Glutamatergic neuron (in vitro differentiated cells): ENCODE measurements at places on chromosomes 6 and 20. TPM values are rescaled to one million over a fixed set of nuclear protein-coding genes. Genes with fewer than 3 reads are reported as not detected.

TRIM15 gene
- not detected for total RNA-seq

GZF1 gene
- total RNA-seq, result 28.3 TPM

- no peak for DNase-seq
- H3K4me1 ChIP-seq, result no peaks in the 10 kb centered on the region
- no peaks in the 10 kb centered on the region for H3K36me3 ChIP-seq
- H3K4me3 ChIP-seq, result no peak overlapping the region
- H3K27me3 ChIP-seq, result peaks cover 2% of the 10 kb centered on the region
Measured at GRCh38 chr6:151502499-151502898, 8.7 kb downstream of the CCDC170 start.

DNA sequence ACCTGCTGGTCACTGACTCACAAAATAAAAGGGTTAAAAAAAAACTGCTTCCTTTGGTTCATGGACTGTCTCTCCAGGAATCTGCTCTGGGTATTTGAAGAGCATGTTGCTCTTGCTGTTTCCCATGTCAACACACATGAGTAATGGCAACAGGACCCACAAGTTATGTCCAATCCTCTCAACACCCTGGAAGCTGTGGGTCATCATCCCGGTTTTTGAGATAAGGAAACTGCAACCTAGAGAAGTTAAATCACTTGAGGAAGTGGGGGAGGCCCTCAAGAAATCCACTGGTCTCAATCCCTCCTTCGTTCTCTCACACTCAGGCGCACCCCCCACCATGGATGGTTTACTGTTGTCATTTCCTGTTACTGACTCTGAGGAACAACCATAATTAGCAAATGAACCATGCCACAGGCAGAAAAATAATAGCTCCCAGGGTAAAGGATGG lies 12.4 kb downstream of the MAP1LC3A start:
- peaks cover 4% of the 10 kb centered on the region for H3K27me3 ChIP-seq
- peaks cover 4% of the 10 kb centered on the region for H3K4me1 ChIP-seq
- H3K4me3 ChIP-seq, result no peak overlapping the region
- no peak for DNase-seq
- no peaks in the 10 kb centered on the region for H3K36me3 ChIP-seq

TCEA2 gene
- 102 TPM for total RNA-seq

HLA-DQA2 gene
- not detected for total RNA-seq

DNA sequence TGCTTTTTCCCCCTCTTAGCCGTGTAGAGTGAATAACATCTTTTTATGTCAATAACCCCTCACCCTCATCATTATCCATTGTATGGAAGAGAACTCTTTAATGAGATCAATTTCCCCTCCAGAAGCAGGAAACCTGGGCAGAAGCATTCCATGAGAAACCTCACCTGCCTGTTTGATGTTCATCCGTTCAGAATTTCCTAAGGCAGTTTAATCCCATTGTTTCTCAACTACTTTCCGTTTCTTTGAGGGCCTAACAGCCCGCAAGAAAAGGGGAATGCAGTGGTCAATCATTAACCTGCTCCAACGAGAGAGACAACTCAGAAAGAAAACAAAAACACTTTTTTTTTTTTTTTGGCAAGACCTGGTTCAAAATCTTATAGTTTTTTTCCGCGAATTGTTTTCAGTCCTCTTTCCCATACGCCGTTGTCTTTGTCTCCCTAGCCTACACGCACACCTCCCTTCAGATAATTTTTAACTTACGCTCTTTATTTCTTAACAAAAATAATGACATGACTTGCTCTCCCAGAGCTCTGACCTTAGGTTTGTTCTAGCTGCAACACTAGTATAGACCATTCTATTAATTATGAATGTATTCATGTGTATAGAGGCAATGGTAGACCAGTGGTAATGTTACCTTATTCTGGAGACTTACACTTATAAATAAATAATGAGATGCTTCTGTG lies 25.6 kb upstream of the ID4 start:
- no peaks in the 10 kb centered on the region for H3K27me3 ChIP-seq
- H3K27ac ChIP-seq, result no peak overlapping the region

GRCh38 chr20:48295966-48296421 lies 510.7 kb upstream of the SULF2 start:
- no peak for DNase-seq
- H3K27me3 ChIP-seq, result peaks cover 6% of the 10 kb centered on the region
- H3K27ac ChIP-seq, result no peak overlapping the region
- H3K4me1 ChIP-seq, result peaks cover 34% of the 10 kb centered on the region

DNA sequence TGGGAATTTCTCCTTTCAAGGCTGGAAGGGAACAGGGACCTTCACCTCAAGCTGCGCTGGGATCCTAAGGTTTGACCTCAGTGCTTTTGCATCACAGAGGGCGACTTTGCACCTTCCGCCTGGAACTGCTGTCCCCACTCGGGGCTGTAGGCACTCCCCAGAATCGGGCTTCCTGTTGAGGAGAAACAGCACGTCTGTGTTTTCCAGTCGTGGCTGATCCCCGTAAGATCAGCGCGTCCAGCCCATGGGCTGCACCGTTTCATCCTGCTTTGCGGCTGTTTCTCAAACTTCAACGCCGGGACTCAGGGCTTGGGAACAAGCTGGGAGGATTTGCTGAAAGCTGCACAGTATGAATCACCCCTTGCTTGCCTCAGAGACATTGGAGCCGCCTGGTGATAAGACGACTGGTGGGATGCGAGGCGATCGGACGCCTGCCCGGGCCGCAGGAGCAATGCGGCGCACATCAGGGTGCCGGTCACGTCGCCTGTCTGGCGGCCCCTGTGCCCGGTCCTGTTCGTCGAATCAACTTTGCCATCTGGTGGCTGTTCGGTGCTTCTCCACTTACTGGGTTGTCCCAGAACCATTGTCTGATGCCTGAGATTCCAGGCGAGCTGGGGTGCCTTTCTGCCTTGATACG lies 53.6 kb upstream of the FRMD1 start:
- peaks cover 7% of the 10 kb centered on the region for H3K4me1 ChIP-seq
- no peak overlapping the region for H3K27ac ChIP-seq
- H3K4me3 ChIP-seq, result no peak overlapping the region
- H3K27me3 ChIP-seq, result peaks cover 4% of the 10 kb centered on the region
- DNase-seq, result peak; percentile 58

DNA sequence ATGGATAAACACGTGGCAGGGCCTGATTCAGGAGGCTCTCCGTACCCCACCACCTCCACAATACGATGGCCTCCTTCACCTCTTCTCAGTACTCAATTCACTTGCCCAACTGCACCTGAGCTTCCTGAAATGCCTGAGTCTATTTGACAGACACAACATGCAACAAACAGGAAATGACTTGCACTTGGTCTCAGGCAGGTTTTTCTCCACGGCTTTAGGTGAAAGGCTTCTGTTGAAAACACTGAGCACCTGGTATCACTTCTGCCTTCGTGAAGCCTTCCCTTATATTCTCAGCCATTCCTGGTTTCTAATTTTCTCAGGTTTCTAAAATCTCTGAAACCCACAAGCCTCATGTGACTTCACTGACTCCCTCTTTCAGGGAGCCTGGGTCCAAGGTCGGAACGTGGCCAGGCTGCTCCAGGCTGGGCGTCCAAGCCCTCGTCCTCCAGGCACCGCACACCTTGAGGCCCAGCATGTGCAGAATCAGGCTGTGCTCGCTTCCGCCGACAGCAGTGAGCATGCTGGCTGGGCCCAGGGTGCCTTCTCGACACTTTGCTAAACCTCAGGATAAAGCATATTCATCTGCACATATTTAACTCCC lies 34.7 kb downstream of the TAF4 start:
- peaks cover 1% of the 10 kb centered on the region for H3K27me3 ChIP-seq
- no peak for DNase-seq
- peaks cover 28% of the 10 kb centered on the region for H3K4me1 ChIP-seq

- H3K27me3 ChIP-seq, result no peaks in the 10 kb centered on the region
- H3K36me3 ChIP-seq, result no peaks in the 10 kb centered on the region
- no peak overlapping the region for H3K27ac ChIP-seq
- no peaks in the 10 kb centered on the region for H3K4me1 ChIP-seq
Measured at GRCh38 chr6:72720464-72720863, 98.6 kb downstream of the KCNQ5 start.

GRCh38 chr6:160391419-160392116 lies 43.4 kb downstream of the SLC22A3 start:
- no peaks in the 10 kb centered on the region for H3K36me3 ChIP-seq
- H3K4me1 ChIP-seq, result peaks cover 1% of the 10 kb centered on the region
- no peaks in the 10 kb centered on the region for H3K27me3 ChIP-seq

DNA sequence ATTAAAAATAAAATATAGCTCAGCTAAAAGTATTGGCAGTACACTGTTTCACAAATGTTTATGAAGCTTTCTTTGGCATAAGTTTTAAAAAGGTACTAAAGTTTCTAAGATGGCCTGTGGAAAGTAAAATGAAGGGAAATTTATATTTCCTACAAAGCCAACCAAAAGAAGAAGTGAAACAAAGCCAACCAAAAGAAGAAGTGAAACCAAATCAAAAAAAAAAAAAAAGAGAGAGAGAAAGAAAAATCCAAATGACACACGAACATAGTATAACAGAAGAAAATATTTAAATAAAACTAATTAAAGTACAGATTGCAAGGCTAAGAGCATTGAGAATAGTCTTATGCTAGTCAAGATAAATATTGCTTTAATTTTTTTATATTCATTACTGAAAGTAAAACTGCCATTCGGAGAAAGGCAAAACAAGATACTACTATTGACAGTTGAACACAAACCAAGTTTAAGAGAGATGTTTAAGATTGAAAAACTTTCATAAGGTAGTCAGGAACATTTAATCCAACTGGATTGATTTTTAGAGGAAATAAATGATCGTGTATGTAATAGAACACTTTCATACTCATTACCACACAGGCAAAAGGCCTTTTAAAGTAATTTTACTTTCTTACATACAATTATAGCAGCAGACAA lies 12.8 kb upstream of the KHDRBS2 start:
- H3K4me3 ChIP-seq, result no peak overlapping the region
- no peaks in the 10 kb centered on the region for H3K27me3 ChIP-seq
- no peak for DNase-seq
- no peak overlapping the region for H3K27ac ChIP-seq
- no peaks in the 10 kb centered on the region for H3K4me1 ChIP-seq

DNA sequence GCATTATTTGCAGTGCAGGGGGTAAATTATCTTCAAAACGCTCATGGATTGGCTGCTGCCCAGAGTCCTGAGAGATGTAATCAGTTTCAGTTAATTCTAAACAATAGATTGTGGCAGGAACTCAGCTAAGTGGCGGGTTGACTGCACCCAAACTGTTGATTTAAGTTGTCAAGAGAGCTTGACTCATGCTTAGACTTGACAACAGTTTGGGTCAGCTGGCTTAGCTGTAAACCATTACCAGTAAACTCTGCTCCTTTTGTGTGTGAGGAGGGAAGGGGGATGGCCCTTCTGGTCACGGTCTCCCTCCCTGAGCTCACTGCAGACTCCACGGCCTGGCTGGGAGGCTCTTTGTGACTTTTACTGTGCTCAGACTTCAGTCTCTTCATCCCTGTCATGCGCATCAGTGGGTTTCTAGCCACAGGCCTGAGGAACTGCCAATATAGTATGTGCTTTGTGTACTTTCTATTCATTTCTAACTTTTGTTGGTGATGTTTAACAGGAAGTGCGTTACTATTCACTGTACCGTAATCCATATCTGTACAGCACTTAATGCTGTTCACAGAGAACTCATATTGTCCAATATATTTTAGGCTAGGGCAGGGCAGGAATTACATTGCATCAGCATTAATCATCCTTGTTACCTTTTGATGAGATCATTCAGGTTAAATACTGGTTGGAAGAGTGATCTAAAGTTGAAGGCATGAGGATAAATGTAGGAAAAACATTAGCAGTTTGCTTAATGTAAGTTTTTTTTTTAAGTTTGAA lies 488.3 kb downstream of the CDKAL1 start:
- H3K4me3 ChIP-seq, result no peak overlapping the region
- no peak overlapping the region for H3K27ac ChIP-seq
- no peaks in the 10 kb centered on the region for H3K36me3 ChIP-seq

PTK6 gene
- 0.17 TPM for total RNA-seq

DNA sequence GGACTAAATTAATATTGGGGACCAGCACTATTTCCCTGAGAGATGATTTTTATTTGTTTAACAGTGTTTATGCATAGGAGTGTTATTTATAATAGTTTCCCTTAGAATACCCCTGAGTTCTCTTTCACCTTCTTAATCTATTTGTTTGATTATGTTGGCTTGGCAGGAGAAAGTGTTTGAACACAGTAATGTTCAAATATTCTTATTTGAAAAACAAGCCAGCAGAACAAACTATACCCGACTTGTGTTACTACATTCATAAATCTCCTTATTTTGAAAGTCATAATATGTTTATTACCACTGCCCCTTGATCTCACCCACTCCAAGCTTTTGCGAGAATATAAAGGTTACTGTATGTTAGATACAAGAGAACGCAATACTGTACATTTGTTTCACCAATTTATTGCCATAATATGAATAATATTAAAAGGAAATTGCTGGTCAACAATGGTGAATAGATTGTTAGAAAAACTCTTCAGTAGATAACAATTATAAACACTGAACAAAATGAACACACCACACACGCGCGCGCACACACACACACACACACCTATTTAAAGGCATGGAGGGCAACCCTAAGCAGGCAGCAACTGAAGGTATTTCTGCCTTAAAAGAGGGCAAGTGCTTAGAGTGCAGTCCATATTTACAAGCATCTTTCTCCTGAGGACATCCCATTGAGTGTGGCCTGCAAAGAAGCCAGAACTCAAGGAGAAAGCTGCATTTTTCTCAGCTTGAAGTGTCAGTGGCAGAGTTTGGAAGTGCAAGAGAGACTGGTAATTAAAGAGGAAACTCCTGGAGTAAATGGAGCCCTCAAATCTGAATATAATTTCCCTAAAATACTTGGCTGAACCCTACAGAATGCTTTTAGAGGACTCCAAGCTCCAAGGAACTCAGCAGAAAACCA lies 279.4 kb upstream of the MAN1A1 start:
- no peaks in the 10 kb centered on the region for H3K4me1 ChIP-seq
- no peaks in the 10 kb centered on the region for H3K27me3 ChIP-seq
- DNase-seq, result no peak
- no peak overlapping the region for H3K4me3 ChIP-seq

- DNase-seq, result peak; percentile 50
- no peaks in the 10 kb centered on the region for H3K36me3 ChIP-seq
- H3K27me3 ChIP-seq, result peaks cover 17% of the 10 kb centered on the region
- peaks cover 46% of the 10 kb centered on the region for H3K4me1 ChIP-seq
- peak overlapping the region; percentile 38 for H3K4me3 ChIP-seq
Measured at GRCh38 chr6:33822575-33823395, 19.0 kb upstream of the MLN start.

LY6G6F gene
- not detected for total RNA-seq

DNA sequence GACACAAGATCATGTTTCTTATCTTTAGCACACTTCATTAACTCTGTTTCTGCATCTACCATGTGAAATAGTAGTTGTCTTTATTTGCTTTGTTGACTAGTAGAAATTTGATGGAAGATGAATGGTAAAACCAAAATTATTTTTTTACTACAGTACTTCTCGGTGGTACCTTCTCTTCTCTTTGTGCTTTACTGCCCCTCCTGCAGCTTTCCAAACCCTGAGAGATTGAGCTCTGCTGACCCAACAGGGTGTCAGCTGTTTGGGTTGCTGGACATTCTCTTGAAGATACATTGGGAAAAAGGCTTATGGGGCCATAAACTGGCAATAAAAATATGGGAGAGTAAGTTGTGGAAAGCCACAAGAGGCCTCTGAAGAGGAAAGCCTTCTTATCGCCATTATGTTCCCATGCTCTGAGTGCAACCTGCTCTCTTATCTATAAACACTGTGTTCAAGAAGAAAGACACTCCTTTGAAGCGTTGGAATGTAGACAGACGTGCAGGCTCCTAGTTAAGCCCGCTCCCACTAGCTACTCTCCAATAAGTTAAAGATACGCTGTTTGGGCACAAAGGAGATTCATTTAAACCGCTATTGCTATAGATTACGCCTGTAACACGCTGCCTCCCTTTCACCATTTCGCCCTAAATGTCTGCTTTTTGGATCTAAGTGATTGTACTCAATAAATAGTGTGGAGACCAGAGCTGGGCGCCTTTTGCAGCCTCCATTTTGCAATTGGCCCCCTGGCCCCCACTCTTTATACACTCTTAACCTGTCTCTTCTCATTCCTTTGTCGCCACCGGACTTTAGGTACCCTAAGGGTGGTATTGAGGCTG lies 60.1 kb upstream of the PRSS16 start:
- no peaks in the 10 kb centered on the region for H3K27me3 ChIP-seq
- no peak for DNase-seq
- no peaks in the 10 kb centered on the region for H3K36me3 ChIP-seq
